ENCODE measurements at places on chromosomes 12 and 14.

DNA sequence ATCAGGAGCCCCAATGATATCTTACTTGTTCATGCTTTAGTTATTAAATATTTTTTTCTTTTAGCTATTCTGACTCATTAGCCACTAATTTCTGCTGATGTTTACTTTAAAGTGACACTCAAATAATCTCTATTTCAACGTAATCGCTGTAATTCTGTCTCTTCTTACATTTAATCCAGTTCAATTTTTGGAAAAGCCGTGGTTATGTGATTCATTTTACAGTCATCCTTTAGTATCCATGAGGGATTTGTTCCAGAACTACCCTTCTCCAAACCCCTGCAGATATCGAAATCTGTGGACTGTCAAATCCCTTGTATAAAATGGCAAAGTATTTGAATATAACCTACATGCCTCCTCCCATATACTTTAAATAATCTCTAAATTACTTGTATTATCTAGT is 1103.4 kb downstream of the LRFN5 start:
- no peak for DNase-seq

DNA sequence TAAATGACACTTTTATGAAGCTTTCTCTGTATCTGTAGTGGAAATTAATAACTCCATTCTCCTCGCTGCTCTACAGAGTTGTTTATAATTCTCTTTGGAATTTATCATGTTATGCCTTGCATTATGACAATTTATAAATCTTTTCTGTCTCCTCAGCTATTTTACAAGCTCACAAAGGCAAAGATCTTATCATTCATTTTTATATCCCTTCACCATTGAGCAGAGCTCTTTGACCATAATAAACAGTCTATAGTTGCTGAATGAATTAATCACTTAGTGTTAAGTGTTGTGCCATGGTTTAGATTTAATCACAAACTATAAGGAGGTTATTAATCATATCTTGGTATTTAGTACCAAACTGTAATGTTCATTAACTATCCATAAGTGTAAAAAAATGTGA is 126.4 kb downstream of the NAV3 start:
- no peak for DNase-seq

DNA sequence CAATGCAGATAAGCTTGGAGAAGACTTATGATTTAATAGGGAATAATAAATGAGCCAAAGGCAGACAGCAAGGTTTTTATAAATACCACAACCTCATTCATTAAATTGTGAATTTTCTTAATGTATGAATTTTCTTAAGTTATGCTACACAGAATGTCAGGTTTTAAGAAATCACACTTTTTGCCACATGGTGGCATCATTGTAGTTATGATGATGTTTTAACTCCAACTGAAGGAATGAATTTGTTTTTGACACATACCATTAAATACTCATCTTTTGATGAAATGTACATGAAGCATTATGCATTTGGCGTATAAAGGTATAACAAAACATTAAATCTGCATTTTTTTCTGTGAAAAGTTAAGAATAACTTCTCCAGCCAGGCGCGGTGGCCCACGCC is 524.1 kb upstream of the FBXO33 start:
- DNase-seq: peak; percentile 0

GRCh38 chr14:24273422-24273998 is 2.1 kb upstream of the RABGGTA start:
- DNase-seq: peak; percentile 72

- DNase-seq: no peak
Measured at GRCh38 chr12:42090899-42091298, 53.8 kb downstream of the GXYLT1 start.

- no peak for DNase-seq
Measured at GRCh38 chr12:59928416-59928815, 332.6 kb downstream of the SLC16A7 start.

DNA sequence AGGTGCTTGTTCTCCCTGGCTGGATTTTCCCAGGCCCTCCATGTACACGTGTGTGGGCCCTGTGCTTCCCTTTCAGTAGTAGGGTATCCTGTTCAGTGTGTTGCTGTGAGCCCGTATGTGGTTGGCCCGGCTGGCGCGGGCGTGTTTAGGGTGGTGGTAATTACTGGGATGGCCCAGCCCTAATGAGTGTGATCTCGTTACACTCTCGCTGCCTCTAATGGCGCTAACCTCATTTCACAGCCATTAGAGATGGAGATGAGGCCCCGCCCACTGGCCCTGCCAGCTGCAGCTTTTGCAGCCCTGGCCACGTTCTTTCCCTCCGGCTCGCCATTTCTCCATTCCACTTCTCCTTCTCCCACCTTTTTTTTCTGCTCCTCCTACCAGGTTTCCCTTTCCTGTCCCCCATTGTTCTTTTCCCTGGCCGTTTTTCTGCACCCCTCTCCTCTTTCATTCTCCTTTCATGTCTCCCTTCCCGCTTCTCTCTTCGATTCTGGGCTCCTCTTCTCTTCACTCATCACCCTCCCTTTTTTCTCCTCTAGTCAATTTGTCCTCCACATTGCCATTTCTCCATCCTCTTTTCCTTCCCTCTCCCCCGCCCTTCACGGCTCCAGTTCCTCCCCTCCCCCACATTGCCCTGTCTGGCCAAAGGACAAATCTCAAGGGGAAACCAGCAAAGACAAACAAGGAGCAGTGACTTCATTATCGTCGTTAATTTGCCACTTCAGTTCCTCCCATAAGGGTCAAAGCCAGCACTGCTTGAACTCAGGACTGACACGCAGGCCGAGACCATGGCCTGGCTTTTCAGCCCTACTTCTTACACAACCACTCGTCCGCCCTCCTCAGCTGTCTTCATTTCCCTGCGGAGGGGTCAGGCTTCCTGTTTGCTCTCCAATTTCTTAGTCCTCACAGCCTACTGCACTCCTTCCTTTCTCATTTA is 6.8 kb downstream of the ZFHX2 start:
- DNase-seq: peak; percentile 96

DNA sequence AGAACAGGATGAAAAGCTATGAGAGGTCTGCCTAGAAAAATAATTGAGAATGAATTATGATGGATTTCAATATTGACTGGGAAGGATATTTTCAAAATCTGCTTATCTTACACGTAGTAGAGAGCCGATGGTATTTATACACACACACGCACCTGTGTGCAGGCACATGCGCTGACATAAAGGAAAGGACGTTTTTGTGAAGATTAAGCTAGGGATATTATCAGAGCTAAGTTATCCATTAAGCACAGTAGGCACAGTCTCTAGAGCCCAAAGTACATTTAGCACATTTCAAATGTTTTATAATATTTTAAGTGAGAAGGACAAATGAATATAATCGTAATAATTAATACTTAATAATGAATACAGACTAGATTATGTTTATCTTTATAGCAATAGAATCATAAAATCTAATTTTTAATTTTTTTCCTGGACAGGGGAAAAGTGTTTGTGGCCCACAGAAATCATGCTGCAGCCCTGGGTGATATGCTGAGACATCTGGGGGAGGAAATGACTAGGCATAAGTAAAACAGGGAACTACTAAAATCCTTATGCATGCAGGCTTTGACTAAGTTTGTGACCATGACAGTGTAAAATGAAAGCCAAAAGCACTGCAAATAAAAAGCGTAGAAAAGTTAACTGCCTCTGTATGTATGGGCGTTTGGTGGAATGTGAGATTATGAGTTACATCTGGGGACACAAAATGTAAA is 146.1 kb downstream of the KITLG start:
- DNase-seq: no peak

- DNase-seq: no peak
Measured at GRCh38 chr12:49975318-49975761, 2.6 kb downstream of the AQP6 start.

- DNase-seq: peak; percentile 51
Measured at GRCh38 chr14:92254786-92255185, 68.2 kb upstream of the SLC24A4 start.

DNA sequence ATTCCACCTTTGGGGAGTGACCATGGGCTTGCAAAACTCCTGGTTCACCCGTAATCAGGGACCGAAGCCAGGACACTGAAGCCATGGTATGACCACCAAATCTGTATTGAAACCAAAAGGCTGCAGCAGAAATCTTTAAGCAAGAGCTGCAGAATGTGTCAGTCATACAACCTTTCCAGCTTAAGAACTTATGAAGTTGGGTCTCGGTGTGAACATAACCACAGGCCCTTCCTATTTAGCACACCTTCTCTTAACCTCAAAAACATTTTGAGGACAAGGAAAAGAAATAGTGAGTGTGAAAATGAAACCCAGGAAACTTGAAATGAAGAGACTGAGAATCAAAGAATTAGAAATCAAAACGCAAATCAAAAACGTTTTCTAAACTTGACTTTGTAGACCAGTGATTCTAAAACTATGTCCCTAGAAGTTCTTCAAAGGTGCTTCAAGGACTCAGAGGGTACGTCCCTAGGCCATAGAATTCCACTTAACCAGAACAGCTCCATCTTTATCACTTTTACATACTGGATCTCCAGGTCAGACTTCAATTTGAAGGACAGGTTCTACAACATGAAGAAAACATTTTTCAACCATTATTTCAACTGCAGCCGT is 231.6 kb upstream of the GRIP1 start:
- DNase-seq: no peak

GRCh38 chr14:51596488-51597117 is 55.1 kb upstream of the FRMD6 start:
- no peak for DNase-seq

GRCh38 chr12:16573398-16574077 is 32.4 kb downstream of the LMO3 start:
- peak; percentile 92 for DNase-seq

GRCh38 chr12:132658149-132658894 is 28.8 kb downstream of the POLE start:
- DNase-seq: no peak

Measured in NCI-H82 (cell line).